Stimulated activated naive B cell treated with anti-CD40 and anti-IgM and Interleukin-4, amounts not matched to agents 10 μg/mL and 1 μg/mL and 100 μg/mL, for 72 hours (primary cell): ENCODE measurements at places on chromosomes 6 and 20.

DNA sequence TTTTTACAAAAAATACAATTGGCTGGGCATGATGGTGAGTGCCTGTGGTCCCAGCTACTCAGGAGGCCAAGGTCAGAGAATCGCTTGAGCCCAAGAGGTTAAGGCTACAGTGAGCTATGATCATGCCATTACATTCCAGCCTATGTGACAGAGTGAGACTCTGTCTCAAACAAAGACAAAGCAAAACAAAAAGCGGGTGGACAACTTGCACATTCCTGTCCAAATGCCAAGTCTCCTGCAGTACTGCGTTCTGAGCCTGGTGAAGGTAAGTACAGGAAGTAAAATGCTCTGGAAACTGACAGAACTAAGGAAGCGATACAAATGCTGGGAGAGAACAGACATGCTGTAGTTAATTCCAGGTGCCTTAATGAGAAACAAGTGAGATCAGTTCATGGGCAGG, 20.4 kb upstream of the TMEM242 start:
- DNase-seq, result no peak

DNA sequence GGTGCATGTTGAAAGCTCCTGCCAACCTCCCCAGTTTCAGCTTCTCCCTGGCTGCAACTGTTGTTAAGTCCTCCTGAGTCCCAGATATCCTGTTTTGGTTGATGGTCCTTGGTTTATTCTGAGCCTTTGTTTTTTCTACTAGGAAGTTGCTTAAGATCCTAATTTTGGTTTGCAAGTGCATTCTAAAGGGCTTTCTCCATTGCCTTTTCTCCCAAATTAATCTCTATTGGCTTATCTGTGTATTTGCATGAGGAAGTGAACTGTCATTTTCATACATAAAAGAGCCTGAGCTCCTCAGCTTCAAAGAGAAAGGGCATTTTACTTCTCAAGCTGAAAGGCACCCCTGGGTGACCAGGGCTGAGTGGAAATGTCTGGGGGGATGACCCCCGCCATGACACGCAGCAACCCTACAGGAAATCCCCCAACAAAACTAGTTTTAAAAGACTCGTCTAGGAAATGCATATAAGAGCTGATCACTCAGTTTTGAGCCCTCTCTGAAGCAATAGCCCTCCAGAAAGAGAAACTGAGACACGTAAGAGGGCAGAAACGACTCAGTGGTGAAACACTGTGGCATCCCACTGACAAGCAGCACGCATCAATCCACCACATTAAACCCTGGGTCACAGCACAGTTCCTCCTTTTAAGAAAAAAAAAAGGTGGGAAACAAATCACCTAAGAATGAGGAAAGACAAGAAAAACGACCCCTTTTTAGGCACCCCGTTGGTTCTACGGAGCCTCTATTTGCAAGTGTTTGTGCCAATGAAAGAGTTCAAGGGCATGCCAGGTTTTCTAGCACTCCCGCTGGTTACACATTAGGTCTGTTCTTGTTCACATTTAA, 140.9 kb downstream of the THBS2 start:
- DNase-seq, result no peak

DNA sequence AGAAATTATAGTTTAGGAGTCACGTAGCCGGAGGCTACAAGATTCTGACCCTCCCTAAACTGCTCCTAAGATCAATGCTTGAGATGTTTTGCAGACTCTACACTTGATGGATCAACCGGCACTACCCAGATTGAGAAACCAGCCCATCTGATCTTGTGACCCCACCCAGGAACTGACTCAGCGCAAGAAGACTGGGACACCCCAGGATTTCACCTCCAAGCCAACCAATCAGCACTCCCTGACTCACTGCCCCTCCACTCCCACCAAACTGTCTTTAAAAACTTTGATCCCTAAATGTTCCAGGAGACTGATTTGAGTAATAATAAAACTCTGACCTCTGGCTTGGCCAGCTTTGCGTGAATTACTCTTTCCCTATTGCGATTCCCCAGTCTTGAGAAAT, 99.8 kb downstream of the OPRM1 start:
- no peak for DNase-seq

- DNase-seq, result no peak
These were observed 162.2 kb downstream of the NKAIN2 start for GRCh38 chr6:123965894-123966293.

- DNase-seq, result no peak
These were observed 1.1 kb upstream of the AFG1L start for GRCh38 chr6:108293527-108294296.

- DNase-seq, result no peak
These were observed 11.0 kb downstream of the SESN1 start for GRCh38 chr6:109083657-109084056.

DNA sequence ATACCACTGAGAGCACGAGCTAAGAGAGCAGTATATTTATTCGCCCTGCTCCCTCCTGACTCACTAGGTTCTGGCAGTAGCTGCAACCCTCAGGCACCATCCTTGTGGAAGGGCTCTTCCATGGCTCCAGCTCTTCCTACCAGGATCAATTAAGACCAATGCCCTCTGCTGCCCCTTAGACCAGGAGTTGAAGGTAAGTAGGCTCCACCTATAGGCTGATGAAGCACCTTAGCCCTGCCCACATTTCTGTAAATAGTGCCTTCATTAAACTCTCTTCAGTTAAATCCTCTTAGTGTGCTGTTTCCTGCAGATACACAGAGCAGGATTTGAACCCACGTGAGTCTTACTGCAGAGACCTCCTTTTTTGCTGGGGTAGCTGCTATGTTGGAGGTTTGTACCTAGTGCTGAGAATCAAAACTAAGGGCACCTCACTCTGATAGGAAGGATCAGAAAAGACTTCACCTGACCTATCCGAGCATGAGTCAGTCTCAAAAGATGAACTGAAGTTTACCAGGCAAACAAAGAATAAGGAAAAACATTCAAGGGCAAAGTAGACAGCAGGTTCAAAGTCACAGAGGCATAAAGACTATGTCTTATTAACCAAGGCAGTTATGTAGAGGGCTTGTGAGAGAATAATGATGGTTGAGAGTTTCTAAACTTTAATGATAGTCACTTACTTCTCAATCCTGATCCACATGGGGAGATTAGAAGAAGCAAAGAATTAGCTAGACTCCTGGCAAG, 56.9 kb upstream of the BEND6 start:
- DNase-seq, result no peak

- no peak for DNase-seq
These were observed 35.1 kb upstream of the TSPYL1 start for GRCh38 chr6:116314878-116315277.

DNA sequence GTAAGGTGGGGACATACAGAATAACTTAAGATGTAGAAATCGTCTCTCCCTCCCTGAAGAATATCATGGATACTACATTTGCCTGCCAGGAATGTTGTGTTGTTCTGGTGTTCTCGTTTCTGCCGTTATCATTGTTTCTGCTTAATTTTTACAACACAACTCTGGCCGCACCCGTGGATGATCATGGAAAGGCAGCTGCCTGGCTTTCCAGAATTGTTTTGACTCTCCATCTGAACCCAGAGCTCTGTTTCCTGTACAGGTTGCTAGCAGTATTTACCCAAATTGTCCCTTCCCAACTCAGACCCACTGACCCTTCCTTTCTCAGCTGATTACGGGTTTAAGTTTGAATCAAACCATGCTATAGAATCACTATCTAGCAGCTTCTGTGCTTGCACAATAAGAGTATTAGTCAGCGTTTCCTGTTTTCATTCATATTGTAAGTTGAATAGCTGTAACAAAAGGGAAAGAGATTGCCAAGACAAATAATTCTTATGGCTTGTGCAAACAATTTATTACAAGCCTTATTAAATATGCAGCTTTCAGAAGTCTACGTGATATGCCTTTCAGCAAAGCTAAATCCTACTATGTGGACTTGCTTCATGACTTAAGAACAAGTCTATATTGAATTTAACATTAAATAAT, 139.0 kb downstream of the MTHFD1L start:
- no peak for DNase-seq

GRCh38 chr6:126107475-126108166, 121.3 kb downstream of the TRMT11 start:
- DNase-seq, result no peak

DNA sequence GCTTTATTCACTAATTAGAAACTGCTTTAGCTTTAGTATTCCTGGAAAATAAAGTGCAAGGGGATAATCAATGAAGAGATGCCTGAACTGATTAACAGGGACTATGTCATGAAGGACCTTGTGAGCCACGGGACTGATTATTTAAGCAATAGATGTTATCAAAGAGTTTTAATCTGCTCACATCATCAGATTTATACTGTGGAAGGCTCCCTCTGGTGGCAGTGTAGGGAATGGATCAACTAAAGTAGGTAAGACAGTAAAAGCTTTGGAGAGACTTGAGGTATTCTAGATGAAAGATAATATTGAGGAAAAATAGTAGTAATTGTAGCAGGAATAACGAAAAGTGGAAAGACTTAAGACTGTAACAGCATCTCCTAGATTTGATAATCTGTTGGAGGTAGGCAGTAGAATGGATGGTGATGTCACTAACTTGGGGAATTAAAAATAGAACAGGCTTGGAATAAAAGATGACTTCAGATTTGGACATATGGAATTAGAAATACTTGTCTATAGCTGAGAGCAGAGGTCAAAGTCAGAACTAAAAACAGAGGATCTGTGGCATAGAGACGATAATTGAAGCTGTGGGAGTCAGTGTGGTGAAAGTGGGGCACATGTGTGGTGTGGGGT, 80.3 kb upstream of the HTR1E start:
- no peak for DNase-seq

GRCh38 chr6:134589512-134589911, 271.6 kb upstream of the SGK1 start:
- no peak for DNase-seq

DNA sequence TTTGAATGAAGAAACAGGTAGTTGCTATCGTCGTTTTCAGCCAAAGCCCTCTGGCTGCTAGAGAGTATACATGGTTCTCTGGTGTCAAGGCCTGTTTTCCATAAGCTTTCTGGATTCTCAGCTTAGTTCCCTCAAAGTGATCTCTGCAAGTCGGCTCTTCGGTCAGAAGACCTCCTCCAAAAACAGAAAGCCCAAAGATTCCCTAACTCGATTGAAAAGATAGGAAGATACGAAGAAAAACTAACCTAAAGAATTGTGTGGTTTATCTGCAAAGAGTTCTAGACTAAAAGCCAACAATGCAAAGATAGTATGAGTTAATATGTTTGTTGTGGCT, 545 bp upstream of the ASCC3 start:
- no peak for DNase-seq

- DNase-seq, result no peak
These were observed 49.3 kb upstream of the FANCE start for GRCh38 chr6:35402856-35403191.

GRCh38 chr6:62059901-62060300, 226.1 kb downstream of the KHDRBS2 start:
- DNase-seq, result no peak

- no peak for DNase-seq
These were observed 173.8 kb downstream of the HIVEP2 start for GRCh38 chr6:142771162-142771561.

GRCh38 chr6:18432180-18432579, 45.0 kb downstream of the RNF144B start:
- no peak for DNase-seq

DNA sequence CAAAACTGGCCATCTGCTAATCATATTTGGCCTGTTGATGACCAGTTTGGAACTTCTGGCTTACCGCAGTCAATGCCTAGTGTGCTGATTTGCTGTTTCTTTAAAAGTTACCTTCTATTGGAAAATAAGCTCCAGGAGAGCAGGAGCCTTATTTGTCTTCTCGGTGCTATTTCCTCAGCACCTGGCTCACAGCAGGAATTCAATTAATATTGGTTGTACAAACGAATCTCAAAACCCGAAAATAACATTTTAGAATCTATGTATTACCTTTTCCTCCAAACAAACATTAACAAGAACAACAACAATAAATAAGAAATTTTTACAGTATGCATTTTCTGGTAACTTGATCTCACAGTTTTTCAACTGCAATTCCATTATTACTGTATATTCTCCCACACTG, 1080.7 kb upstream of the MAP3K7 start:
- DNase-seq, result no peak

DNA sequence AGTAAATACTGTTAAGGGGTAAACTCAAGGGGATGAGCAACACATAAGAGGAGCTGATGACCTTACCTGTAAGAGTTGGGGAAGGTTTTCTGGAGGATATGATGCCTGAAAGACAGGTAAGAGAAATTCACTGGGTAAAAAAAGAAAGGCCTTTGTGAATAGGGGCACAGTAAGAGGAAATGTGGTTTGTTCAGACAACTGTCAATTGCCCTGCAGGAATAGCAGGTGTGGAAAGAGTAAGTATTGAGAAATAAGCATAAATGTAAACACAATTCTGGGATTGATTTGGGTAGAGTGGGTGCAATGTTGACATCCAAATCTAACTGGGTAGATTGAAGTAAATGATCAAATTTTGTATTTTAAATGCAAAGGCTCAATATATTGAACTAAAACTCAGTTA, 670.0 kb downstream of the DHX35 start:
- no peak for DNase-seq

- DNase-seq, result no peak
These were observed 665.1 kb downstream of the RNF144B start for GRCh38 chr6:19052219-19052618.

GRCh38 chr20:38804682-38805501, 605 bp upstream of the PPP1R16B start:
- peak; percentile 75 for DNase-seq

- no peak for DNase-seq
These were observed 63.9 kb downstream of the FHL5 start for GRCh38 chr6:96626759-96627364.
